Mammary microvascular endothelial cell (primary cell): ENCODE measurements at places on chromosomes 13 and 19. TPM values are rescaled to one million over a fixed set of nuclear protein-coding genes. Genes with fewer than 3 reads are reported as not detected.

MAP4K1 gene
- not detected in 2 replicates for total RNA-seq

NLRP4 gene
- not detected in 2 replicates for total RNA-seq

TTYH1 gene
- total RNA-seq = not detected in 2 replicates

KIR3DL2 gene
- total RNA-seq = not detected in 2 replicates

LYPD3 gene
- total RNA-seq = 0.10 TPM in 1 of 2 replicates, not detected in the other

FXYD1 gene
- total RNA-seq = not detected in 2 replicates

MCEMP1 gene
- not detected in 2 replicates for total RNA-seq
